Effector memory CD4-positive, alpha-beta T cell (primary cell): ENCODE measurements at places on chromosomes 1 and 21.

GRCh38 chr1:157466011-157466410 is 86.3 kb downstream of the FCRL5 start:
- H3K27ac ChIP-seq, result no peak overlapping the region
- no peaks in the 10 kb centered on the region for H3K4me1 ChIP-seq
- H3K36me3 ChIP-seq, result no peaks in the 10 kb centered on the region
- H3K27me3 ChIP-seq, result no peaks in the 10 kb centered on the region

GRCh38 chr21:41879190-41879998 is at the start of gene PRDM15:
TSS of gene PRDM15 (minus strand) at chr21:41879344. CDS start at chr21:41860363, 18,981 bp downstream.
- H3K27ac ChIP-seq, result peak within 1 kb of the TSS; percentile 71
- peaks cover 7% of the 10 kb centered on the region for H3K4me1 ChIP-seq
- no peaks in the 10 kb centered on the region for H3K36me3 ChIP-seq
- H3K27me3 ChIP-seq, result no peaks in the 10 kb centered on the region

GRCh38 chr21:34363733-34364132 is at the start of gene KCNE2:
TSS of gene KCNE2 (plus strand) at chr21:34364006. CDS start at chr21:34370479, 6,473 bp downstream.
- H3K4me1 ChIP-seq, result no peaks in the 10 kb centered on the region
- H3K4me3 ChIP-seq, result no peak within 1 kb of the TSS
- DNase-seq, result no peak
- no peaks in the 10 kb centered on the region for H3K36me3 ChIP-seq
- no peaks in the 10 kb centered on the region for H3K27me3 ChIP-seq

DNA sequence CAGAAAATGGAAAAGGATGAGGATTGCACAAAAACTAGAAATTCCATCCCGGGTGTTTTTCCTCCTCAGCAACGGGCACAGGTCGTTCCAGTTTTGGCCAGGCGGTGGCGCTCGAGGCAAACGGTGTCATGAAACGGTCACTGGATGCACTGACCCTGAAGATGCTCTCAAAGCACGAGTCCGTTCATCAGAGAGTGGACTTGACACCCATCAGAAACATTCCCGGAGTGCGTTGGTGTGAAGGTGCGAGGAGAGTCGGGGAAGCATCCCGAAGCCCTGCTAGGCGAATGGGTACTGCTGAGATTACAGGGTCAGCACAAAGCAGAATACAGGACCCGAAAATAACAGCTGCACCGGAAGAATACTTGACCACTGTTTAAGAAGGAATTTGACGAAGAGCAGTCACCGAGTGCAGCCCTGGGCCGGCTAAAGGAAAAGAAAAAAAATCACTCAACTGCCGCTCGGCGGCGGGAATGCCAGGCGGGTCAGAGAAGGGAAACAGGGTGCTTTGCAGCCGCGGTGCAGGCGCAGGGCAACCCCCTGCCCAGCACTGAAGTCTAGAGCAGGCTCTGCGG is 71.7 kb upstream of the ETS2 start:
- H3K4me1 ChIP-seq, result peaks cover 4% of the 10 kb centered on the region
- H3K27me3 ChIP-seq, result peaks cover 12% of the 10 kb centered on the region
- H3K4me3 ChIP-seq, result peak overlapping the region; percentile 36
- H3K36me3 ChIP-seq, result no peaks in the 10 kb centered on the region

GRCh38 chr1:168725831-168726230 is 3.2 kb downstream of the DPT start:
- no peaks in the 10 kb centered on the region for H3K4me1 ChIP-seq
- H3K36me3 ChIP-seq, result no peaks in the 10 kb centered on the region
- no peak for DNase-seq
- no peak overlapping the region for H3K4me3 ChIP-seq

DNA sequence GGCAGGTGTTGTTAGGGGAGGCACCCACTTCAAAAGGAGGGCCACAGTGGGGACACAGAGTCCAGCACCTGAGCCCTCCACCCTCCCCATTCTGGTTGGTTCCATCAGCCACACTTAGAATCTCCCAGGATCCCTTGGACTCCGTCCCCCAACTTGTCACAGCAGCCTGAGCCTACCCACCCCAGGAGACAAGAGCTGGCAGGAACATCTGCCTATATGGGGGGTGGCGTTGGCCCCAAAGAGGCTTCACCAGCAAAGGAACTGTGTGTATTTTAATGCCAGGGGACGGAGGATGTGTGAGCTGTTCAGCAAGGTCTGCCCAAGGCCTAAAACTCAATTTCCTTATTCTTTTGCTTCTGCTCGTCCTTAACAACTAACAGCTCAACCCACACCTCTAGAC is 86.4 kb upstream of the TMEM51 start:
- no peak overlapping the region for H3K4me3 ChIP-seq
- H3K4me1 ChIP-seq, result no peaks in the 10 kb centered on the region
- DNase-seq, result no peak
- no peaks in the 10 kb centered on the region for H3K27me3 ChIP-seq
- no peaks in the 10 kb centered on the region for H3K36me3 ChIP-seq

- DNase-seq, result no peak
- H3K36me3 ChIP-seq, result no peaks in the 10 kb centered on the region
- no peaks in the 10 kb centered on the region for H3K27me3 ChIP-seq
- H3K4me1 ChIP-seq, result no peaks in the 10 kb centered on the region
- no peak overlapping the region for H3K27ac ChIP-seq
Observed at GRCh38 chr1:119266386-119266785, 102.2 kb upstream of the HAO2 start.

- no peaks in the 10 kb centered on the region for H3K4me1 ChIP-seq
- DNase-seq, result no peak
- no peak overlapping the region for H3K4me3 ChIP-seq
- H3K27me3 ChIP-seq, result no peaks in the 10 kb centered on the region
Observed at GRCh38 chr1:184771190-184771691, 16.6 kb upstream of the EDEM3 start.
